ENCODE measurements at places on chromosomes 12 and 14.
A peak's percentile ranks its signal among the peaks of the same experiment; 100 is the strongest.

- DNase-seq: no peak
Observed at GRCh38 chr12:102522768-102523167, 42.4 kb upstream of the IGF1 start.

GRCh38 chr12:89382328-89382727, 30.0 kb upstream of the DUSP6 start:
- DNase-seq: no peak

- DNase-seq: peak; percentile 22
Observed at GRCh38 chr14:91250912-91251311, 6.4 kb upstream of the GPR68 start.

DNA sequence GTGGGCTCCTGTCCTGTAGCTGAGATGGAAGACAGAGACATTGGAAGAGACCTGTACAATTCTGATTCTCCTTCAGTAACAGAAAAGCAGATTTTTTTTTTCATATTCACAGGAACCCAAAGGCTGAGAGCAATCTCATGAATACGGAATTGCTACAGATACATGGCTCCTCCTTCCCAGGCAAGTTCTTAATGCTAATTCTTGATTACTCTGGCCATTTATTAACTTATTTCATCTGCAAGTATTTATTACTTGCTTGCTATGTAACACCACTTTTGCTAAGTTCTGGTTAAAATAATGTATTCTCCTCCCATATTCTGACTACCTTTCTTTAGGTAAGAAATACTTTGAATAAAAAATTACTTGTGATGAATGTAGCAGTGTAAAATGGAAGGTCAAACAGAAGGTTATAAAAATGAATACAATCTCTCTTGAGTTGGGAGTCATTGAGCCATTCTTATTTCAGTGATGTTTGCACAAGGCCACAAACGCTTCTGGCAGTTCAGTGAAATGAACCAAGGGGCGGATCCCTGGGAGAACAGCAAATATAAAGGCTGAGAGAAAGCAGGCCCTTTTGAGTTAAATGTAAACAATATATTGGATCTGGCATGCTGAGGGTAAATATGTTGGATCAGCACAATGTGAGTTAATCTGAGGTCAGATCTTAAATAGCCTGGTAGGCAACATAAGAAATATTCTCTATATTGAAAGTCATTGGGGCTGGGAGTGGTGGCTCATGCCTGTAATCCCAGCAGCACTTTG, 37.6 kb downstream of the MUCL1 start:
- DNase-seq: peak; percentile 88

DNA sequence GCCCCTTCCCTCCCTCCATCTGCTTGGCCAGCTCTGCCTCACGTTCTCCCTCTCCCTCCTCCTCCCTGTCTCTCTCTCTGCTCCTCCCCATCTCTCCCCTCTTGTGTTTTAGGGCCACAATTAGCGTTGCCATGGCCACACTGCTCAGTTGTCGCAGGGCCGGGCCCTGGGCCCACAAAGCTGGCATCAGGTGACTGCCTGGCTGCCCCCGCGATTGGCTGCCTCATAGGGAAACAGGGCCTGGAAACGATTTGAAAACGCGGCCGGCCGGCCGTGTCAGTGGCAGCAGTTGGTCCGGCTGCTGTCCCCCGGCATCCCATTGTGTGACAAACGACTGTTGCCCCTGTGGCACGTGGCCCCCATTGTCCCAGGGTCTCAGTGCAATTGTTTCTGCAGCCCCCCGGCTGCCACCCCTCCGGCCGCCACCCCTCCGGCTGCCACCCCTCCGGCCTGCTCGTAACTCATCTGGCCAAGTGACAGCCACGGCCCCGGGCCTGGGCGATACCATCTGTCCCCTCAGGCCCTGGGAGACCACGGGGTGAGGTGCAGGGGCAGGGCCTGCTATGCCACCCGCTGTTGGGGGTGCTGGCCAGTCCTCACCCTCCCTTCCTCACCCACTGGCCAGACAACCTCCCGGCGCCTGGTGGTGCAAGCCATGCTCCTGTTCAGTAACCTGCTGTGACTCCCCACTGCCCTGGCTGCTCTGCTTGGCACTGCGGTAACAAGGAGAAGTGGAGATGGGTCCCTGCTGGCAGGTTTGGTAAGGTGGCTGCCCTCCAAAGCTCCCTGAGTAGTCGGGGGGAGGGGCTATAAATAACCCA, 17.4 kb downstream of the FOXN4 start:
- DNase-seq: no peak

DNA sequence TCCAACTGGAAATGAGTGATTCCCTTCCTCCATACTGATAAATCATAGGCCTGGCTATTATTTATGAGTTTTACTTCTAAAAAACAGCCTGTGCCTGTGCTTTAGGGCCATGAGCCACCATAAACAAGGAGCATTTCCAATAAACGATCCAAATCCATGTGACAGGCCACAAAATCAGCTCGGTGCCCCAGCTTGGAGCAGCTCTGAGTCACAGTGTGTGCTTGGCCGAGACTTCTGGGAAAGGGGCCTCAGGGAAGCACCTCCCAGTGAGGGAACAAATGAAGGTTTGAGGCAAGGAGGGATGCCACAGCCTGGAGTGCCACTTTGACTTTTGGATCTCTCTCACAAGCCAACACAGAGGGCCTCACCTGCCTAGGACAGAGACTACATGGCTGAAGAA, 190.4 kb downstream of the NTF3 start:
- DNase-seq: no peak

GRCh38 chr12:42235426-42235825, 2.6 kb downstream of the YAF2 start:
- DNase-seq: no peak

GRCh38 chr12:7354529-7354928, 50.7 kb downstream of the ACSM4 start:
- peak; percentile 53 for DNase-seq

GRCh38 chr14:90756755-90757345, 59.4 kb downstream of the TTC7B start:
- DNase-seq: no peak

DNA sequence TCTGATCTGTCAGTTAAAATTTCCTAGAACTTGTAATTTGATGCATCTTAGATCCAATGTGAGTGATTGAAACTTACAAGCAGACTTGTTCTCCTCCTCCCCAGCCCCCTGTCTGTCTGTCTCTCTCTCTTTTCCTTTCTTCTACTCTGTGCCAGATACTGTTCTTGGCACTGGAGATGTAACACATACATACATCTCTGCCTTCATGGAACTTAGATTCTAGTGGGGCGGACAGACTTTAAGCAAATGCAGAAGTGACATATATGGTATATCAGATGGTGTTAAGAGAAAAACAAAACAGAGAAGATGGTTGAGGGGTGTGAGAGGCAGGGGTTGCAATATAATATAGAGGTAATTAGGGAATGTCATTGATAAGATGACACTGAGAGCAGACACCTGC, 6.6 kb downstream of the CHST11 start:
- no peak for DNase-seq

DNA sequence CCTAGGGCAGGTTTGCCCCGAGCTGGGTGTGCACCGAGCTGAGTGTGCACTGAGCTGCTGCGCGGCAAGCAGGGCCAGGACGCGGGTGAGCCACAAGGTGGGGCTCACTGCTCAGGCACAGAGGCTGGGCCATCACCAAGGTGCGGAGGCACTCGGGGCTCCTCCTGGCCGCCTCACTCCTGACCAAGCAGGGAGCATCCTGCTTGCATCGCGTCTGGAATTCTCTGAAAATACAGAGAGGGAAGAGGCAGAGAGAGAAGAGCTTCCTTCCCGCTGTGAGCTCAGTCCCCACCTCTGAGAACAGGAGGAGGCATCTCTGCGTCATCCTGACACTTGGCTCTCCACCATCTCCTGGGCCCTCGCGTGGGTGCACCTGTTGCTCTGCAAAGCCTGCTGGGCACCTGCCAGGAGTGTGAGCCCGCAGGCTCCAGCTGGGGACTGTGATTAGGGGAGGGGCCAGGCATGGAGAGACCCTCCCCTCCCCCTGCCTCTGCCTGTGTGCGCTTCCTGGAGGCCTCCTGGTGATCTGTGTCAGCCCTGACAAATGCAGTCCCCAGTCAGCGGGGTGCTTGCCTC, 116.3 kb downstream of the GLT1D1 start:
- DNase-seq: no peak

DNA sequence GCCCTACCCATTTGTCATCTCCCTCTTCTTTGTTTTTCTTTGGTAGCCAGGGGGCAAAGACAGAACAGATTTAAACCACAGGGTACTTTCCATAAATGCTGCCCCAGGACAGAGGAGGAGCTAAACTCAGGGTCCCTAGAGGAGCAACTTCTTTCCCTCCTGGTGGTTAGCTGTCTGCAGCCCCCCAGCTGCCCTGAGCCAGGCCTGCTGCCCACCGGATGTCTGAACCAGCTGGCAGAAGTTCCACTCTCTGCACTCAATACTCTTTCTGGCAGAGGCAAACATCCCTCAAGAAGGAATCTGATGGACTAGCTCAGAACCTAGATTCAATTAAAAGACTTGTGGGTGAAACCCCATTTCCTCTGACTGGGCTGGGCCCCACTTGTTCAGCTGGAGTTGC, 10.7 kb downstream of the VDR start:
- no peak for DNase-seq

Data from H4 (cell line).